NCI-H524 (cell line): ENCODE measurements at places on chromosomes 6 and 20.

- no peak for DNase-seq
Measured at GRCh38 chr6:115901896-115902295, 158.8 kb downstream of the FRK start.

- no peak for DNase-seq
Measured at GRCh38 chr20:58500256-58500655, 14.9 kb downstream of the APCDD1L start.

- DNase-seq, result no peak
Measured at GRCh38 chr6:169808608-169808967, 57.2 kb downstream of the ERMARD start.

DNA sequence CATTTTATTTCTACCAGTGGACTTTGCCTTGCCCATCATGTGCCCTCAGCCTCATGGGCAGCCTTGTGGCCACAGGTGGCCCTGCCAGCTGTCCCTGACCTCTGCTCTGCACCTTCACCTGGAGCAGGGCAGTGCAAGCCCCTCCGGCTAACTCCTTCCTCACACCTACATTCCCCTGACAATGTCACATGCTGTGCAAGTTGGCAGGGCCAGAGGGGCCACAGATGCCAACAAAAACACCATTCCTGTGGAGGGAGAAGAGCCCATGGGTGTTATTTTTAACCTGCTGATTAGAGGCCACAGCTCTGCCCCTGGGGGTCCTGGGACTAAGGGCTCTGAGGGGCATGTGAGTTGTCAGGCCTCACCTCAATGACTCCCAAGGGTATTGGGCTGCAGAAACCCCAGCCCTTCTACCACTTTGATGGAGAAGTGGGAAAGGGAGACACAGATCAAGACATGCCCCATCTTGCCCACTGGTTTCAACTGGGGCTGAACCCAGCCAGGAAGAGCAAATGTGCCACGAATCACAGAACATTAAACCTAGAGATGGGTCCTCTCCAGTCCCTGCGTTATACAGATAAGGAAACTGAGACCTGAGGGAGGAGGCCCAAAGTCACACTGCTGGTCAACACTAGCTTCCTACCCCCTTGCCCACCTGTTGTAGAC lies 65.0 kb downstream of the MRPL14 start:
- no peak for DNase-seq

DNA sequence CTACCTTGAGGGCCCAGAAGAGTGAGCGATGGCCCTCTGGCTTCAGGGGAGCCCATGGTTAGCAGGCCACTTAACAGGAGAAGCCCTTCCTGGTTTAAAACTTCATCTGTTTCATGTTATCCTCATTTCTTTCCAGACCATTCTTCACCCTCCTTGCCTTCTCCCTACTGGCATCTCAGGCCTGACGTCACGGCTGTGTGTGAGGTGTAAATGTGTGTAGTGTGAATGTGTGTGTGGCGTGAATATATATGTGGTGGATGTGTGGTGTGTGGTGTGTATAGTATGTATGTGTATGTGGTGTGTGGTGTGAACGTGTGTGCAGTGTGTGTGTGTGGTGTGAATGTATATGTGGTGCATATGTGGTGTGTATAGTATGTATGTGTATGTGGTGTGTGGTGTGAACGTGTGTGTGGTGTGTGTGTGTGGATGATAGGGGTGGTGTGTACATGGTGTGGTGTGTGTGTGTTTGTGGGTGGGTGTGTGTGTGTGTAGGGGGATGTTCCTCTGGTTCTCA lies 88.5 kb downstream of the SOD2 start:
- no peak for DNase-seq

DNA sequence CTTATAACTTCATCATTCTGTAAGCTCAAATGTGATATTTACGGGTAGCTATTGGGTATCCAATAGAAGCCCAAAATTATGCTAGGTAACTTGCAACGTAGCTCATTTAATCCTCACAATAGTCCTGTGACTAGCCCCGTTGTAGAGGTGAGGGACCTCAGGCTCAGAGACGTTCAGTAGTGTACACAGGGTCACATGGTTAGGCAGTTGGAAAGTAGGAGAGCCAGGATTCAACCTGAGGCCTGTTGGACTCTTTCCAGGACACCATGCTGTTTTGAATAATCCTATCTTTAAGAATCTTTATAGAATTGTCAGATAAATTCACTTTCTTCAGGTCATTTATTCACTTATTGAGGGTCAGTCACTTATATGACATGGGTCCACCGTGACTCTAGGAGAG lies 9.2 kb upstream of the ELOVL2 start:
- DNase-seq, result no peak
